ENCODE measurements at places on chromosomes 4 and X. TPM values are rescaled to one million over a fixed set of nuclear protein-coding genes. Genes with fewer than 3 reads are reported as not detected.

The ESX1 gene
- total RNA-seq: not detected

- DNase-seq: no peak
Observed at GRCh38 chr4:22745234-22745633, 52.5 kb downstream of the GBA3 start.

GRCh38 chrX:56519642-56520041, 43.8 kb upstream of the UBQLN2 start:
- DNase-seq: no peak

The ZFX gene
- 46.1 TPM for total RNA-seq

GRCh38 chr4:87949961-87950360, 25.6 kb upstream of the SPP1 start:
- no peak for DNase-seq

DNA sequence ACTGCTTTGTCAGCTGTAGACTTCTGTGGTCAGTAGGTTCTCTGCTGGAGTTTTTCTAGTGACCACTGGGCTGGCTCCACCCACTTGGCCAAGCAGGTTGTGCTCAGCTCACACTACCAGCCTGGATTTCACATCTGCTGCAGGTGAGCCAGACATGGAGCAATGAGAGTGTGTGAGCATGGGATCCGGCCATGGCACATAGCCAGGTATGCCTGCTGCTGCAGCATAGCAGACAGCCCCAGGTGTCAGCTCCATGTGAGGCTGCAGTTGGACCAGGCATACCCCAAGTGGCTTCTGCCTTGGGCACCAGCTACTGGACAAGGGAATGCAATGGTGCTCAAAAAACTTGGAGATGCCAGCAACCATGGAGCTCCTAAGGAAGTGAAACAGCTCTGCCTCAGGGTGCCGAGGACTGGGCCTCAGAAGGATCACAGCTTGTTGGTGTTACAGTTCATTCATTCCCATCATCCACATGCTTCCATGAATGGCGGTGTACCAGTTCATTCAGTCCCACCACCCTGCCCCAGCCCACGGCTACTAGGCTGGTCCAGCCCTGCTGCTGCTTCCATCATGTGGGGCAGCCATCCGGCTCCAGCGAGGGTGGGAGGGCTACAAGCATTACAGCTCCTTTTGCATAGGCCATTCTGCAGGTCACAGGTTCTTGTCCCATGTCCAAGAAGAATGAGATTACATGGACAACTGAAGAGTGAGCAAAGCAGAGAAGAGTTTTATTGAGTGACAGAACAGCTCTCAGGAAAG, 389.1 kb upstream of the PCDH7 start:
- DNase-seq: no peak

GRCh38 chr4:8846826-8847225, 24.8 kb downstream of the HMX1 start:
- DNase-seq: no peak

GRCh38 chr4:165803005-165803404, 70.0 kb upstream of the TLL1 start:
- no peak for DNase-seq

GRCh38 chr4:94827481-94828110, 69.8 kb downstream of the BMPR1B start:
- no peak for DNase-seq

GRCh38 chr4:5758741-5759140, 47.7 kb downstream of the EVC start:
- no peak for DNase-seq

DNA sequence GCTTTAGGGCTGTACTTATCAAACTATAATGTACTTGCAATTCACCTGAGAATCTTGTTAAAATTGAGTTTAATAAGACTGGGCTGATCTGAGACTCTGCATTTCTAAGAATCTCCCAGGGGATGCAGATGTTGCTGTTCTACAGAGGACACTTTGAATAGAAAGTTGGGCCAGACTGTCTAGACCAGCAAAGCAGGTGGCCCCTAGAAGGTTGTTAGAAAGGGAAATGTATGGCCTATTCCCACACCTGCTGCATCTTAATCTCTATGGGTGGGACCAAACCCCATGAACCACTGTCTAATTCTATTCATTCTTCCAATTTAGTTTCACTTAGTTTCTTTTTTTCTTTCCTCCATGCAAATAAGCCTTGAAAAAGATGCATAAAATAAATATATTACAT, 413.2 kb upstream of the TECRL start:
- no peak for DNase-seq

DNA sequence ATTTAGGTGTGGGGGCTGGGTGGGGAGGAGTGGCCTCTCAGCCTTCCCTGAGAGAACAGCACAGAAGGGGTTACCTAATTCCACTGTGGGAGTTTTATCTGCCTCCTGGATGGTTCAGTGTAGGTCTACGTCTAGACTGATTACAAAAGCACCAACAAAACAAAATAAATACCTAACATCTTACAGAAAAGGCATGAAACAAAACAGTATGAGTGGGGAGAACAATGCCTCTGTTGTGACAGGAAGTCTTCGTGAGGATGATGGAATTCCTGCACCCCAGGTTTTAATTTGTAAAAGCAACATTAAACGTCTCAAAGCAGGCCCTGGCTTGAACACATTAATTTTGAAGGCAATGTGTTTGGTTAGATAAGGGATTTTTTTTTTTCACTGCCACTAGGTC, 112.1 kb upstream of the GPC4 start:
- no peak for DNase-seq

The MAGEE1 gene
- 16.3 TPM for total RNA-seq

The DRD5 gene
- 2.0 TPM for total RNA-seq

The DYNLT3 gene
- total RNA-seq: 27.3 TPM

The GPR119 gene
- not detected for total RNA-seq

DNA sequence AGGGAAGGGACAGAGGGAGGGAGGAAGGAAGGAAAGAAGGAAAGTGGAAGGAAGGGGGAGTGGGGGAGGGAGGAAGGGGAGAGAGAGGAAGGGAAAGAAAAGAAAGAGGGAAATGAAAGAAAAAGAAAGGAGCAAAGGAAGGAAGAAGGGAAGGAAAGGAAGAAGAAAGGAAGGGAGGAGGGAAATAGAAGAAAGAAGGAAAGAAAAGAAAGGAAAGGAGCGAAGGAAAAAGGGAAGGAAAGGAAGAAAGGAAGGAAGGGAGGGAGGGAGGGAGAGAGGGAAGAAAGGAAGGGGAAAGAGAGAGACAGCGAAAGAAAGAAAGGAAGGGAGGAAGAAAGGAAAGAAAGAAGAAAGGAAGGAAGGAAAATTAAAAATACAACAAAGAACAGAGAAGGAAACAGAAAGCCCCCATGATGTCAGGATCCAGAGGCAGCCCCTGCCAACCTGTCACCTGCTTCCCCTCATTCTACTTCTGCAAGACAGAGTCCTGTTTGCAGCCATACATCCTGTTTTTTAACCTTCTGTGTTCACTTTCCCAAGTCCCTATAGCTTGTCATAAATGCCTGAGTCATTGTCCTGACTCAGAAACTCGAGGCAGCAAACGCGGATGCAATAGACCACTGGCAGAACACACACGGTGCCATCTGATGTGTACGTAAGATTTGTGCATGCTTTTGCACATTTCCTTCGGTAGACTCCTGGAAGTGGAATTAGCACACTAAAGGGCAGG, 77.0 kb upstream of the C4orf50 start:
- no peak for DNase-seq

The SHROOM3 gene
- 9.8 TPM for total RNA-seq

GRCh38 chrX:17689971-17690409, 47.3 kb upstream of the SCML1 start:
- peak; percentile 41 for DNase-seq
